ENCODE measurements at places on chromosomes 7 and 10. TPM values are rescaled to one million over a fixed set of nuclear protein-coding genes. Genes with fewer than 3 reads are reported as not detected.

DNA sequence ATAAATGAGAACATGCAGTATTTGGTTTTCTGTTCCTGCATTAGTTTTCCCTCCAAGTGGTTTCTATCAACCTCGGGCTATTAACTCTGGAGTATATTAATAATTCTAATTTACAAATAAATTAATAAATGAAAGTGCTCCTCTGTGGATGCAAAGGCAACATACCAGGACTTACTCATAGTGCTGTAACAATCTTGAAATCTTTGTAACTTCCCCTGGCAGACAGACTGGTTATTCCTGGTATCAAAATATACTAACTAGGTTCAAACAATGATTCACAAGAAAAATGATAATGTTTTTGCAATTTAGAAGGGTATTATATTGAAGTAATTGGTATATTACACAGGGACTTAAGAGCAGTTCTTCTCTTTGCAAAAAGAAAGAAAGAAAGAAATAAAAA is 177.2 kb downstream of the FANK1 start:
- no peak for DNase-seq
- peaks cover 6% of the 10 kb centered on the region for H3K36me3 ChIP-seq
- no peak overlapping the region for H3K27ac ChIP-seq

DNA sequence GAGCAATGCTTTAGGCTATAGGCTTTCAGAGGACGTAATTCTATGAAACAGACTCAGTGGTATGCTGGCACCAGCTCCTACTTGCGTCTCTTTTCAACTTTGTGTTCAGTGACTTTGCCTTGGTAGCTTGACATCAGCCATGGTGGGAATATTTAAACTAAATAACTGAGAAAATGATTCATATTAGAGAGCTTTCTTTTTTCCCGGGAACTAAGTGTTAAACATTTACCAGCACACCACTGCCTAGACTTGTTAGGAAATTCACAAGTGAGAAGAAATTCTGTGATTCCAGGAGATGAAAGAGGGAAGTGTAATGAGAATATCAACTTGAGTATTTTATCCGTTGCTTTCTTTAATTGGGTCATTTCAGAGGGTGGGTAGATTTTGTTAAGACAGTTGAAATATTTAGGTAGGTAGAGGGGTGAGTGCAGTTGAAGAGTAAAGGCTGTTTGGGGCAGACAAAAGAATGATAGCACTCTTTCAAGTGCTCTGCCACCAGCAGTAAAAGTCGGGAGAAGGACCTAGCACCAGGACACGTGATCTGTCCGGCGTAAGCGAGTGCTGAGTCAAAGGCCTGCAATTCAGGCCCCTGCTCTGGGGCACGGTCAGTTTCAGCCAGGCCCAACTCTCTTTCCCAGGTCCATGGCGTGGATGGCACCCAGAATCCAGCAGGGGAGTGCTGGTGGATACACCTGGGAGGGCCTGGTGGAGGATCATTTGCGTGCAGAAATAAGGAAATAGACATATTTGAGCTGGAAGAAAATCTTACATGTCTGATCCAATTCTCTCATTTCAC is 206.3 kb downstream of the SNX10 start:
- no peaks in the 10 kb centered on the region for H3K36me3 ChIP-seq
- no peak for DNase-seq
- H3K27me3 ChIP-seq = peaks cover 5% of the 10 kb centered on the region

The ANXA8L1 gene
- total RNA-seq = not detected

DNA sequence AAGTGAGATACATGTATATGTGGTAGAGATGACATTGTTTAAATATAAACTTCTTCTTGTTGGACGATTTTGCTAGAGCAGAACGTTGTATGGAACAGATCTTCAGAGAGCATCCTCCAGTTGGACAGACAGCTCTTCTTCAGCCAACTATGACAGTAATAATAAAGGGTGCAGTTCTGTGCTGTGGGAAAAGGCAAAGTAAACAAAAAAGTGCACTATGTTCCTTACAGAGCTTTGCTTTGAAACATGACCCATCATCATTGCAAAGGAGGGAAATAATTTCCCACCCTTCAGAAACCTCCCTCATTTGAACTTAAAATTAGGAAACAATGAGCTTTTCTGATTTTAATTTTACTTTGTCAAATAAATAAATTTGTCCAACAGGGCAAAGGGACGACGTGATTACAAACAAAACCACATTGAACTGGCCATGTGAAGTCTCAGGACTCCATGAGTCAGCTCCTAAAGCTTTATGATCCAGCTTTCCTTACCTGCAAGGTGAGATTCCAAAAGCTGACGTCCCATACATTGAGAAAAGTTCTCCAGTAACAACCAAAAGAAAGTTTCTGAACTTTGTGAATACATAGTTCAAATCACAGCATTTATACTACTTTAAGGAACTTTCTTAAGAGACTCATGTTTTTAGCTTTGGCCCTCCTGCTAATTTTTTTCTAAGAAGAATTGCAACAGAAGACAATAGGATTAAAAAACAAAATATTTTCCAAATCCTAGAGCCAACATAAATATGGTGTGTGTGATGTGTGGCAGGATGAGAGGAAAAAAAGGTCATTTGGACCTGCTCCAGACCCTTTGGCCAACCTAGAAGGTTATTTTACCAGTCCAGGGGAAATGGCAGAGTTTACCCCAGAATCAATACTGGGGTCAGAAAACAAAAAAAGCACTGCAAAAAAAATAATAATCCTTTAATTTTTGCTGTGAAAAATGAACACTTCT is 565.4 kb upstream of the NRP1 start:
- peaks cover 10% of the 10 kb centered on the region for H3K27me3 ChIP-seq
- peaks cover 5% of the 10 kb centered on the region for H3K36me3 ChIP-seq
- H3K27ac ChIP-seq = peak overlapping the region; percentile 76
- no peak overlapping the region for H3K4me3 ChIP-seq
- H3K4me1 ChIP-seq = peaks cover 31% of the 10 kb centered on the region

- no peak overlapping the region for H3K4me3 ChIP-seq
- no peak overlapping the region for H3K27ac ChIP-seq
- DNase-seq = no peak
- no peaks in the 10 kb centered on the region for H3K36me3 ChIP-seq
These were observed 113.8 kb upstream of the KLF6 start for GRCh38 chr10:3898821-3899220.

DNA sequence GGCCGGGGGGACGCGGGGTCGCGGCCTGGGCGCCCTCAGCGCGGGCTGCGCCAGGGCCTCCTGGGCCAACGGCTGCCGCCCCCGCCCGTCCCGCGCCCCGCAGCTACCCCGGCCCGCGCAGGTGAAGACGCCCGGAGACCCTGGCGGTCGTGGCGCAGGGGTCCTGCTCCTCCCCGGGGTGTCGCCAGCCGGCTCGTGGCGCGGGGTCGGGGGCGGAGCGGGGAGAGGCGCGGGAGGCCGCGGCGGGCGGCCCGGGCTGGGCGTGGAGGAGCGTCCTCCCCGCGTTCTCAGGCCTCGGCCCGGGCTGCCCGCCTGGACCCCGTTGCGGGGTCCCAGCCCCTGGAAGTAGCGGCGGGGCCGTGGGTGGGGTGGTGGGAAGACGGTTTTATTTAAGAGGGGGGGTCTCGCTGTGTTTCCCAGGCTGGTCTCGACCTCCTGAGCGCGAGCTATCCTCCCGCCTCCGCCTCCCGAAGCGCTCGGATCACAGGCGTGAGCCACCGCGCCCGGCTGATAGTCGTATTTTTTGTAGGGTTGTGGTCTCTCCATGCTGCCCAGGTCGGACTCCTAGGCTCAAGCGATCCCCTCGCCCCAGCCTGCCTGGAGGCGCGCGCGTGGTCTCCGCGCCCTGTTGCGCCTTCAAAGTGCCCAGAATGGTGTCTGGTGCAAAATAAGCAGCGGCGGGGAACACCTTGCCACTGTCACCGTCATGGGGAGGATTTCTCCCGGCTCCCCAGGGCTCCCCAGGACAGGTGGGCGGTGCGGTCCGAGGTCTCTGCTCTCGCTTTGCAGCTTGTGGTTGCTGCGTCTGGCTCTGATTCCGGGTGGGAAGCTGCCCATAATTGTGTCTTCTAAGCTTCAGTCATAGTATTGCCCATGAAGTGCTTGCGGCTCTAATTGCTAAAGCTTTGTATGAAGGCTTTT is 15.3 kb upstream of the SUN1 start:
- peaks cover 6% of the 10 kb centered on the region for H3K36me3 ChIP-seq
- no peaks in the 10 kb centered on the region for H3K27me3 ChIP-seq
- no peak for DNase-seq
